ENCODE measurements at places on chromosomes 16 and 17. TPM values are rescaled to one million over a fixed set of nuclear protein-coding genes. Genes with fewer than 3 reads are reported as not detected.

GRCh38 chr17:55570391-55570790, 59.1 kb upstream of the SMIM36 start:
- DNase-seq = peak; percentile 31

GRCh38 chr16:86905302-86905701, 327.0 kb downstream of the FOXL1 start:
- DNase-seq = no peak

DNA sequence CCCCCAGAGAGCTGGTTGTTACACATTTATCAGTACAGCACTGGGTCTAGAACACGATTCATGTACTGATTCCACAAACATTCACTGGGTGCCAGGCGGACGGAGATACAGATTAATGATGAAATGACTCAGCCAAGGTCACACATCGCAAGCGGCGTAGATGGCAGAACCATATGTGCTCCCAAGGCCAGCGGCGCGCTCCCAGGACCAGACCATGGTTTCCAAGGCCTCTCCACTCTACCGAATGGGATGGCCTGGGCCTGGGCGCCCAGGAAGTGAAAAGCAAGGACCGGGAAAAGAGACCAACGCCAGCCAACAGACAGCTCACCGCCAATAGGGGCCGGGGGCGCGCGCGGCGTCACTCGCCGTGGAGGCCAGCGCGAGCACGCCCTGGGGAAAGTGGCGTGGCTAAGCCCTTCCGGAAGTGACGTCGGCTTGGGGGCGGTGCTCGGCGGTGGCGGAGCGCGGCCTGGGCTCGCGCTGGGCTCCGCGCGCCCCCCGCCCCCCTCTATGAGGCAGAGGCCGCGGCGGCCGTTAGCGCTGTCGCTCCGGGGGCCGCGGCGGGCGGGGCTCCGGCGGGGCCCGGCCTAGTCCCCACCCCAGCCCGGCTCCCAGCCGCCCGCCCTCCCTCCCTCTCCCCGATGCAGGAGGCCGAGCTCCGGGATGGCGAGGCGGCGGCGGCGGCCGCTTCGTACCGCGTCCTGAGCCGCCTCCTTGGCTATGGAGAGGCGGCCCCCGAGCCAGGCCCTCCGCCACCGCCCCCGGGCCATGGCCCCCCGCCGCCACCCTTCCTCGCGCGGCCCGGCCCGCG, at the start of gene SOCS7:
Gene SOCS7 (plus strand): TSS at position 433 of the 811 bp plus-strand sequence. CDS start 209 bp downstream, at position 642.
- peak; percentile 87 for DNase-seq

GRCh38 chr17:44807817-44808155, 22.3 kb downstream of the GJC1 start:
- peak; percentile 27 for DNase-seq

DNA sequence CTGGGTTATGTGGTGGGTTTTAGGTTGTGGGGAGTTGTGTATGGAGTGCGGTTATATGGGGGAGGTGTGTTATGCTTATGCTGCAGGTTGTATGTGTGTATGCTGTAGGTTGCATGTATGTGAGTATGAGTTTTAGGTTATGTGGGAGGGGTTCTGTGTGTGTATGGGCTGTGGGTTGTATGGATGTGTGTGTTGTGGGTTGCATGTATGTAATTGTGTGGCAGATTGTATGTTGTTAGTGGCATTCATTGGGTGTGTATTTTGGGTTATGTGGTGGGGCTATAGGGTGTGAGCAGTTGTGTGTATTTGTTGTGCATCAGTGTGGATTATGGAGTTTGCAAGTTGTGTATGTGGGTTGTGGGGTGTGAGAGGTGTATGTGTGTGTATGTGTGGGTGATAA, 277.4 kb downstream of the NPIPA8 start:
- DNase-seq = no peak

- DNase-seq = peak; percentile 17
These were observed 52.7 kb upstream of the NOG start for GRCh38 chr17:56540836-56541235.

GRCh38 chr16:88988980-88989811, 12.2 kb upstream of the CBFA2T3 start:
- DNase-seq = no peak

The ASPA gene
- total RNA-seq = 0.23 TPM

- no peak for DNase-seq
These were observed 75.5 kb downstream of the RPA1 start for GRCh38 chr17:1905190-1905913.

GRCh38 chr17:80725517-80725916, 180.9 kb downstream of the RPTOR start:
- DNase-seq = no peak

The KRT17 gene
- 6.9 TPM for total RNA-seq

DNA sequence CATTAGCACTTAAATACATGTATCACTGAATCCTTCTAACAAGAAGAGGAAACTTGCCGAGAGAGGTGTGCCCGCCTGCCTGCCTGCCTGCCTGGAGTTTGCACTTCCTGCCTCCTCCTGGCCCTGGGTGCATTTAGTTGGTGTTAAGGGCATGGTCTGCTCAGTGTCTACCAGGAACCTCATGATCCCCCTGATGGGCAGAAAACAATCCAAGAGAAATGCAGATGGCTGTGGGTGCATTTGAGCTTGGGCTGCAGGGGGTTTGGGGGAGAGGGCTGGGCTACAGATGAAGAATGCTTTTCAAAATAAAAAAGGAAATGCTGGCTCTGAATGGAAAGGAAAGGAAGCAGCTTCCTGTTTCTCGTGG, 10.1 kb downstream of the KSR1 start:
- no peak for DNase-seq

The ADPRM gene
- total RNA-seq = 9.4 TPM

The FTO gene
- 118 TPM for total RNA-seq
